ENCODE measurements at places on chromosomes 5 and 9.

DNA sequence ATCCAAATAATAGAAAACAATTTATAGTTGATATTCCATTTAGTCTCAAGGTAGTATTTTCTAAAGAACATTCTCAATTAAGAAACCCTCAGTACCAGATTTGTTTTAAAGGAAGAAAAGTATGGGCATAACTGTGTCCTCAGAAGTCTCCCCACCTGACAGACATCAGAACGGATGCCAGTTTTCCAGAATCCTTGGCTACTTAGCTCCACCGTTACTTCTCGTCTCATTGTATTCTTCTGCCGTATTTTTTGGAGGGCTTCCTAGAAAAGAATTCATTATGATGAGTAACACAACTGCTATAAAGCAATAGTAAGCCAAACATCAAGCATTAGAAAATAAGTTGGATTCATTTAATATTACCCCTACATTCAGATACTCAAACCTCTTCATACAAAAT, 67.8 kb downstream of the DROSHA start:
- no peak for DNase-seq

- peak; percentile 43 for DNase-seq
Measured at GRCh38 chr9:89605465-89606048, 745 bp downstream of the GADD45G start.

- no peak for DNase-seq
Measured at GRCh38 chr5:142615948-142616347, 69.9 kb downstream of the FGF1 start.

DNA sequence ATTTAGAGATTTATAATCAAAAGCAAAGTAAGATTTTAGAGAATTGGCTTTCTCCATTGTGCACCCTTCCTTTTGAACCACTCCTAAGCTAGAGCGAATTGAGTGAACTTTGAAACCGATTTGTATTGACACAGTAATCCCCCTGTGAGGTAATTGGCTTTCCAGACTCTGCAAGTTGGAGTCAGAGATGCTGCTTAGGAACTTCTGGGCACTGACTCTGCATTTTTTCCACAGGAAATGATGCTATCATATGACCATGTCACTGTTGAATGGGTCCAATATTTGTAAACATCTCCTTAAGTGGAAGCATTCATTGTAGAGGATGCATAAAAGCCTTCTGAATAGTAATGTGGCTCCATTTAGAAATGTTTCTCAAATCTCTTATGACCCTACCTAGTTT, 394.4 kb upstream of the ZNF608 start:
- DNase-seq, result no peak

- DNase-seq, result no peak
Measured at GRCh38 chr5:88536146-88536545, 267.5 kb upstream of the TMEM161B start.

DNA sequence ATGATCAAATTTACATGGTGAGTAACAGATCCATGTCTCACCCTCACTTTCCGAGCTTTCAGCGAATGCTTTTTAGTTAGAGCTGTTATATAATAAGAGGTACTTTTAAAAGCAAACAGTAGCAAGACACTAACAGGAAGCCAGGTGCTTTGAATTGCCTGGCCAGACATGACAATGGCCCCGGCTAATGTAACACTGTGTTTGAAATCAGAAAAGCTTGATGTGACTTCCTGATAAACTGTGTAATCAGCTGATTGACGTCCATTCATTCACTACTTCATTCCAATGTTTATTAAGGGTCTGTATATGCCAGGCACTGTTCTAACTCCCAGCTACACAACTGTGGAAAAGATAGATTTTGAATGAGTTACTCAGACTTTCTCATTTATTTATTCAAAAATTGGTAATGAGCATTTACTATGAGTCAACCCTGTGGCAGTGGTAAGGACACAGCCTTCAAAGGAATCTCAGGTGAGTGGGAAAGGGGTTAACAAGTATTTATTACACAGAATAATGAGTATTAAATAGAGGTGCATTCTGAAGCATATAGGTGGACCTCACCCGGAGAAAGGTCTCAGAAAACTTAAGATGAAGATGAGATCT, 26.6 kb downstream of the DPYSL3 start:
- no peak for DNase-seq

DNA sequence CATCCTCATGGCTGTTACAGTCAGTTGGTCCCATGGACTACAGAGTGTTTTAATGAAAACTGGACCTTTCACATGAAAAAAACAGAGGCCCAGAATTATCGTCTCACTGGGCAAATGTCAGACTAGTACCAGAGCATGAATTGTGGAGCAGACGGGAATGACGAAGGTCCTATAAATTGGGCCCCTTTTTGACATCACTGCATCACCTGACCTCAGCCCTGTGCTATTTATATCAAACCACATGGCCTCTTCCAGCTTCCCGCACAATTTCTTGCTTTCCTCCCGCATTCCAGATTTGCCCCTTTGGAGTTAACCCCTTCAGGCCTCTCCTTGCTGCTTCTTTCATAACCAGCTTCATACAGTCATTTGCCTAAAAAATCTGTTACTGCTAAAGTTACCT, 301.7 kb downstream of the ATPSCKMT start:
- DNase-seq, result no peak

GRCh38 chr5:116372931-116373597, 201.6 kb downstream of the SEMA6A start:
- no peak for DNase-seq

GRCh38 chr9:27589462-27589861, 16.2 kb upstream of the C9orf72 start:
- no peak for DNase-seq

GRCh38 chr5:140303966-140304365, 1.1 kb upstream of the PFDN1 start:
- no peak for DNase-seq

GRCh38 chr9:18022642-18023041, 443.8 kb downstream of the SH3GL2 start:
- DNase-seq, result no peak

GRCh38 chr5:102794677-102795331, 39.7 kb downstream of the PAM start:
- no peak for DNase-seq

- no peak for DNase-seq
Measured at GRCh38 chr5:111762895-111763294, 5.9 kb upstream of the NREP start.

GRCh38 chr5:68777135-68777534, 316.7 kb upstream of the SLC30A5 start:
- DNase-seq, result no peak

DNA sequence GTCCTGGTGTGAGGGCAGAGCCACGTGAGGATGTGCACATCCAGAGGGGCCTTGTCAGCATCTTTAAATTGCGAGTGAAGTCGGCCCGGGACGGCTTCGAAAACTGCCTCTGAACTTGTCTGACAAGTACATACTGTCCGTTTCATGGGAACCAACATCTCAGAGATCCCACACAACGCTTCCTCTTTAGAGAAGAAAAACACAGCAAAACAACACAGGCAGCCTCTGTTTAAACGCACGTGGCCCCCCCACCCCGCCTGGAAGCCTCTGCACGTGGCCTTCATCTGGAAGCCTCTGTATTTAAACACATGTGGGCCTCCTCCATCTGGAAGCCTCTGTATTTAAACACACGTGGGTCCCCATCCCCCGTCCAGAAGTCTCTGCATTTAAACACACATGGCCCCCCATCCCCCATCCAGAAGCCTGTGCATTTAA, 29.2 kb downstream of the CEP72 start:
- DNase-seq, result no peak
